Activated CD4-positive, alpha-beta T cell treated with anti-CD3 and anti-CD28 coated beads, Interleukin-2, Interleukin-4, amounts not matched to agents 100 ng/mL and 50 ng/mL, durations not matched to agents 16 hours and 8 hours (primary cell): ENCODE measurements at places on chromosomes 7 and 10.
A peak's percentile ranks its signal among the peaks of the same experiment; 100 is the strongest.

- no peak for DNase-seq
Measured at GRCh38 chr7:111987115-111987826, 218.9 kb downstream of the DOCK4 start.

DNA sequence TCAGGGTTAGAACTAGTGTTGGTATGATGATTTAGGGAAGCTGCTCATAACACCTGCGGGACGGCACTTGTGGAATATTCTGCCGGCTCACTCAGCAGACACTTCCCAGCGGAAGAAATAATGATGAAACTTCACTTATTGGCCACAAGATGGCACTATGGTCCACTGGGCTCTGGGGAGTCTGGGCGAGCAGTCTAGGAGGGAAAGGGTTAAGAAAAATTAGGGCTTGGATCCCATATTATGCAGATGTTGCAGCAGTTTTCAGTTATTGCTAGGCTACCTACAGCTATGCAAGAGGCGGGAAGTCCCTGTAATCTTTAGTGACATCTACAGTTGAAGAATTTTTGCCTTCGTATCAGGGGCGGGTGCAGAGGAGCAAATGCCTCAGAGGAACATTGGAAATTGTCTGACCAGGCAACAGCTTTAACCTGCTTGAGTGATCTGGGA is 238.7 kb upstream of the PRSS58 start:
- DNase-seq, result peak; percentile 27

DNA sequence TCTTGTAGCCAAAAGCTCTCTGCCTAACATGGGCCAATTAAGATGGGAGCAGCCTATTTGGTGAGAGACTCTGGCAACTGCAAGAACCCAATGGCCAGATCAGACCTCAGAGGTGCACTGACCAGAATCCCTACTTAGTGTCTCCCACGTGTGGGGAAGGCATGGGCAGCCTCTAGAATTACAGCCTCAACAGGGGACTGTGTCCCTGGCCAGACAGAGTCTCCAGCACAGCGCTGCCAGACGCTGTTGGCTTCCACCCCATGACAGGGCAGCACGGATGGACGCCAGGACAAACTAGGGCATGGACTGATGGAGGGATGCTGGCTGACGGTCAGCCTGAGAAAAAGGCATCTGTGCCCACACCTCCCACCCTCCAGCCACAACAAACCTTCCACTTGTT is 729.3 kb upstream of the AUTS2 start:
- no peak for DNase-seq

GRCh38 chr7:155343150-155343549 is 45.5 kb downstream of the INSIG1 start:
- DNase-seq, result no peak

DNA sequence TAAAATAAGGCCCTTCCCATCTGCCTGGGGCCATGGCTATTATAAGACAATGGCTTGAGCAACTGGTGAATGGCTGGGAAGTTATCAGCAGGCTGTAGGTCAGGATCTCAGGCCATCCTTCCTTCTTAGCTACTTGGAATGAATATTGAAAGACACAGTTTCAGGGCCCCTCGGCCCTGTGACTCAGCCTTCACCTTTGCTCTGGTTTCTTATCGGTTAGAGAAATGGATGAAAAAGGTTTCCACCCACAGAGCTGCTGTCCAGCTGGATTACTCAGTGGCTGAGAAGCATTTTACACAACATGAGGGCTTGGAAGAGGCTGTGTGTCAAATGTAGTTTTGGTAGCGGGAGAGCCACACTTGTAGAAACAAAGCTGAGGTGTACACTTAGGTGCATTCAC is 9.4 kb downstream of the ACSL5 start:
- DNase-seq, result peak; percentile 20

DNA sequence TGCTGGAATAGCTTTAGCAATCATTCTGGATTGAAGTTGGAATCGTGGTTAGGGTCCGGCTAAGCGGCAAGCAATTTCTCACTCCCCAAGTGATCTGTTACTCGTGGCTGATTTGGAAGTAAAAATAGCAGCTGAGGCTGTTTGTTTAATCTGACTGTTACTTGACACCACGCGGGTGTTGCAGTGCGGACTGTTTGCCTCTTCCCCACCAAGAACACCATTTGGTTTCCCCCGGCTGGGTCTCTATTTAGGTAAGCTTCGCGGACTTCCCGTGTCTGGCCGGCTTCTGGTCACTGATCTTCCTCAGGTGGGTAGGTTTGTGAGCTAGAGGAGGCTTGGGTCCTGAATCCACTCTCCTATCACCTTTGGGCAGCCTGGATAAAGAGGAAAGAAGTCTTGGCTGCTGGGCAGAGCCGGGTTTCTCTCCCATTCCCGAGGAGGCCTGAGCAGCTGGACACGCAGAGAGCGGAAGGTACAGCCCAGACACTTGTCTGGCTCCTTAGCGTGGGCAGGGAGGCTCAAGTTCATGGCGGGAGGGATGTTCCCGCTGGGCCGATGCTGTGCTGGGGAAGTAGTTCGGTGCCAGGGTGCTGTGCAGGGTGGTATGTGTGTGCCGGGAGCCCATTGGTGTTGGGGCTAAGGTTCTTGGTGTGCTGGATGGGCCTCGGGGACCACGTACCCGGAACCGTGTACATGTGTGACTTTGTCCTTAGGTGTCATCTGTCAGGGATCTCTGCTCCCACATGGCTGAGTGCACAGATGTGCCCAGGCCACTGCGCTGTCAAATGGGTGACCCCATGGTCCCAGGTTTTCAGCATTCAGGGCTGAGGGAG is at the start of gene C10orf71:
Gene C10orf71 (plus strand): TSS at position 188 of the 833 bp plus-strand sequence. CDS start 23,376 bp downstream, outside the sequence.
- DNase-seq, result no peak

GRCh38 chr10:93271347-93271746 is 197.7 kb downstream of the CYP26A1 start:
- no peak for DNase-seq

- DNase-seq, result no peak
Measured at GRCh38 chr10:9056521-9056920, 1002.0 kb downstream of the GATA3 start.

- DNase-seq, result peak; percentile 89
Measured at GRCh38 chr10:31745612-31746376, 182.8 kb downstream of the ARHGAP12 start.

GRCh38 chr10:24444337-24444736 is 235.4 kb downstream of the KIAA1217 start:
- peak; percentile 52 for DNase-seq

DNA sequence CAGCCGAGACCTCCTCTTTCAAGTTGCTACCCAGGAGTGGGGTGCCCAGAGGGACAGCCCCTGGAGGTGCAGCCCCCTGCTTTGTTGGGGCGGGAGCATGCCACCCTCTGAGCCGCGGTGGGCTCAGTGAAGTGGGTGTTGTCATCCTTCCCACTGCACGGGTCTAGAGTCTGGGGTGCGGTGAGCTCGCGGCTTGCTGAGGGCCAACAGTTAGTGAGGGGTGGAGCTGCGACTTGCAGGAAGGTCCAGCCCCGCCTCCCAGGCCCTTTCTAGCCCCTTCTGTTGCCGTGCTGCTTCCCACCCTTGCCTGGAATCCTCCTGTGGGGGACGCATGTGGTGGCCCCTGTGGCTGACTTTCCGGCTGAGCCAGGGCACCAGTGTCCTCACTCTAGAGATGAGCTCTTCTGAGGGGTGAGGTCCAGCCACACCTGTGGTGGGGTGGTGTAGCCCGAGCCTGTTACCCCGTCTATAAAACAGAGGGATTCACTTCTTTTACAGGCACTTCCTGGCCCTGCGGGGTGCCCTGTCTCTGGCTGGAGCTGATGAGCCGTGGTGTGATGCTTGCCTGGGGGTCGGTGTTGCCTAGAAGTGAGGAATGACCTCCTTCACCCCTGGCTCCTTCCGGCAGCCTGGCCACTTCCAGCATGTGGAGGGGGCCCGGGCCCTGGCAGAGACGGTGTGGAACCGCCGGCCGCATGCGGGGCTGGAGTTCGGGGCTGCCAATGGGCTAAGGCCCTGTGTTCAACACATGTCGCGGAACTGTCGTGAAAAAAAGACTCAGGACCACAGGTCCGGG is 127.9 kb downstream of the FAM53B start:
- no peak for DNase-seq

DNA sequence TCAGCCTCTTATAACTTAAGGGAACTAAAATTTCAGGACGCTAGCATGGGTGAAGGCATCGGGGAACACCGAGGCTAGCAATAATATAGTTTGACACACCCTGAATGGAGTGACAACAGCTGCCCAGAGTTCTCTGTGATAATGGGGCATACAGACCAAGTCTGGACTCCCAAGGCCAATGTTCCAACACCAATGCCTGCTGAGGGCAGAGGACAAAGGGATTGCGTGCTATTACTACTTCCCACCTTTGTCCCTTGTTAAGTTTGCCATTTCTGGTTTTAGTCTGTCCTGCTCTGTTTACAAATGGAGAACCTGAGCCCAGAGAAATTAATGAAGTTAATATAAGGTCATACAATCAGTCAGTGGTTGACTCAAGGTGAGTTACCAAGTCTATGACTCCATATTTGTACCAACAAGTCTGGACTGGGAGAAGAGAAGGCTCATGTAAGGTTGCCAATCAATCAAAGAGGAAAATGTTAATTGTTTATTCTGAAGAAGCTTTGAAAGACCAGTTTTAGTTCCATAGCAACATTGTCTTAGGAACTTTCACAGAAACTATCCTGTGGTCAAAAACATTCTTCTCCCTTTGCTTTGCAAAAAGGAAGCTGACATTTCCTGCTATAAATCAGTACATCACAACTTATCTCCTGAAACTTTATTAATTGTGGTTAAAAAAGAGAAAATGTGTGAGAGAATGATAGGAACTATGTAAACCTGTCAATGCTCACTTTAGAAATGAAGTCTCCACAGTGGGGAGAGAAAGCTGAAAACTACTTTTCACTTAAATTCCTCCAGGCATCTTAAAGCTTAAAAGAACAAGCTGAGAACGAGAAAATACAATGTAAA is 74.5 kb downstream of the CCDC6 start:
- no peak for DNase-seq

GRCh38 chr7:131878777-131879176 is 322.3 kb upstream of the PODXL start:
- no peak for DNase-seq

GRCh38 chr7:120583899-120584586 is 273.9 kb downstream of the TSPAN12 start:
- no peak for DNase-seq

DNA sequence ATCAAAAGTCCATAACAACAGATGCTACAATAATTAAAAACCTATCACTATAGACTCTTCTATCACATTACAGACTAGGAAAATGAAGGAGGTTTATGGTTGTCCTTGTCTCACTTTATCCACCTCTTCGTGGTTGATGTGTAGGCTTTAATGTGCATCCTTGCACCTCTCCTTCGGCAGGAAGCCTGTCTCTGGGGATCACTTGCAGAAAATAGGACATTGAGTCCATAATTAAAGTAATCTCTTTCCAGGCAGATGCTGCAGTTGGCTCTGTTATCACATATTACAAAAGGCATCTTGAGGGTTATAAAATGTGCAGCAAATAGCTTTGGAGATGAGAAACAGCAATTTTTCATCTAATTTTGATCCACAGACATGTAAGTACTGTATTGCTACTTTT is 168.4 kb downstream of the RELN start:
- DNase-seq, result no peak

- no peak for DNase-seq
Measured at GRCh38 chr10:46524472-46525176, 31.8 kb downstream of the GPRIN2 start.

GRCh38 chr7:87216701-87217508 is 2.6 kb downstream of the TMEM243 start:
- DNase-seq, result peak; percentile 81

GRCh38 chr7:11474902-11475585 is 357.0 kb downstream of the THSD7A start:
- no peak for DNase-seq

GRCh38 chr10:43892062-43892770 is 243.5 kb upstream of the ZNF32 start:
- no peak for DNase-seq

- no peak for DNase-seq
Measured at GRCh38 chr10:65341323-65341925, 1584.4 kb upstream of the LRRTM3 start.

DNA sequence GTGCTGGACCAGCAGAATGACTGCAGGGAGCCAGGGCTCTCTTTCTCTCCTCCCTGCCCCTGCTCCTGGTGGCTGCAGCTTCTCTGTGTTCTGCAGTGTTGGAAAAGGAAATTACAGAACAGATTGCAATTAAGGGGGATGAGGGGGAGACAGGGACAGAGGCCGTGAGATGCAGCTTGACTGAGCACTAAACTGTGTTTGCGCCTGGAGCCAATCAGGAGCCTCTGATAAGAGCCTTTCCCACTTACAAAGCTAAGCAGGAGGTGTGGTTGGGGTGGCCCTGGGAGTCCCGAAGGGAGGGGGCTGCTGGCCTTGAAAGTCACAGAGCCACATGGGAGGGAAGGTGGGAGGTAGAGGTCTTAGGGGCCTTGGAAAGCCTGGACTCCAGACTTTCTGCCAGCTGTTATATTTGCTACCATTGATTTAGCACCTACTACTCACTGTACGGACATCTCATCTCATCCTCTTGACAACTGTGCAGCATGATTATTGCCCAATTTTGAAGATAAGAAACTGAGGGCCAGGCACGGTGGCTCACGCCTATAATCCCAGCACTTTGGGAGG is 26.7 kb downstream of the TRIM8 start:
- DNase-seq, result no peak

GRCh38 chr7:107977048-107977447 is 25.9 kb downstream of the LAMB1 start:
- DNase-seq, result no peak

- DNase-seq, result no peak
Measured at GRCh38 chr7:81674431-81674830, 95.4 kb downstream of the HGF start.

DNA sequence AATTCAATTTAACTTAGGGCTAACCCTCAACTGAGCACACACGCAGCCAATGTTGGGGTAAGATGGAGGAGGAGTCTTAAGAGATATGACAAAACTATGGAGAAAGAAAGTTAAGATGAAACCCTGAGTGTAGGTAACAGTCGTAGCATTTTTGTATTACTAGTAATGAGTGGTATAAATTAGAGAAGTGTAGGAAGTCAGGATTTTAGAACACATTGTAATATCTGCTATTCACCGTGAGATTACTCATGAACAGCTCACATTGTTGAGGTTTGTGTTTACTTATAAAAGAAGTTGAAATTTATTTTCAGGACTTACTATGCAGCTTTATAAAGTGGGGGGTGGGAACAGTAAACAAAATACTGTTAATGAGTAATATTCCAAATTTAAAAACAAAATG is 107.2 kb downstream of the ARHGAP21 start:
- no peak for DNase-seq

- DNase-seq, result no peak
Measured at GRCh38 chr10:118950997-118951637, 78.4 kb upstream of the NANOS1 start.

DNA sequence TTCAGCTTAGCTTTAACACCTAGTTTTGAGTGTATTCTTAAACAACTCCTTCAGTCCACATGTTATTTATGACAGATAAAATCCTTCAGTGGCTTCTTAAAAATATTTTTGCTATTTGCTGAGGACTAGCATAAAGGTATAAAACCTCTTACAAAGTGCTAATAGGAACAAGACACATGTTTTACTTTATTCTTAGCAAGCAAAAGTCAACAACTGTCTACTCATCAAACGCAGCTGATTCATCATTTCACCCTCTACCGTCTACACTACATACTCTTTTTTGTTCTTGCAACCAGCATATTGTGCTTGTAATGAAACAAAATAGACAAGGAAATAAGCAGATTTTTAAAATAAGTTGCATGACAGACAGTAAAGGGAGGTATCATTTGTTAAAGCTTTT is 319.7 kb downstream of the SNX13 start:
- no peak for DNase-seq
